T-helper 2 cell (primary cell): ENCODE measurements at places on chromosomes 16 and 17.

DNA sequence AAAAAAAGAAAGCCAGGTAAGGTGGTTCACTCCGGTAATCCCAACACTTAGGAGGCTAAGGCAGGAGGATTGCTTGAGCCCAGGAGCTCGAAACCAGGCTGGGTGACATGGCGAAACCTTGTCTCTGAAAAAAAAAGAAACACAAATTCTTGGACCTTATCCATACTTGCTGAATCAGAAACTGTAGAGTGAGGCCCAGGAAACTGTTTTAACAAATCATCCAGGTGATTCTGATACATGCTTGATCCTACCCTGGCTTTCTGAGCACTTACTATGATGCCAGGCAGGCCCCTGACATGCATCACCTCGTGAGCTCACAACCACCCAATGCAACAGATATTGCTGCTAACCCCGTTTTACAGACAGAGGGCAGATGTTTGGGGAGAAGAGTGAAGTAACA lies 4.0 kb upstream of the NAE1 start:
- DNase-seq, result no peak

GRCh38 chr17:38609280-38610031 lies 3.7 kb upstream of the SRCIN1 start:
- DNase-seq, result no peak

- no peak for DNase-seq
Observed at GRCh38 chr17:57832314-57833178, 17.3 kb downstream of the MRPS23 start.

DNA sequence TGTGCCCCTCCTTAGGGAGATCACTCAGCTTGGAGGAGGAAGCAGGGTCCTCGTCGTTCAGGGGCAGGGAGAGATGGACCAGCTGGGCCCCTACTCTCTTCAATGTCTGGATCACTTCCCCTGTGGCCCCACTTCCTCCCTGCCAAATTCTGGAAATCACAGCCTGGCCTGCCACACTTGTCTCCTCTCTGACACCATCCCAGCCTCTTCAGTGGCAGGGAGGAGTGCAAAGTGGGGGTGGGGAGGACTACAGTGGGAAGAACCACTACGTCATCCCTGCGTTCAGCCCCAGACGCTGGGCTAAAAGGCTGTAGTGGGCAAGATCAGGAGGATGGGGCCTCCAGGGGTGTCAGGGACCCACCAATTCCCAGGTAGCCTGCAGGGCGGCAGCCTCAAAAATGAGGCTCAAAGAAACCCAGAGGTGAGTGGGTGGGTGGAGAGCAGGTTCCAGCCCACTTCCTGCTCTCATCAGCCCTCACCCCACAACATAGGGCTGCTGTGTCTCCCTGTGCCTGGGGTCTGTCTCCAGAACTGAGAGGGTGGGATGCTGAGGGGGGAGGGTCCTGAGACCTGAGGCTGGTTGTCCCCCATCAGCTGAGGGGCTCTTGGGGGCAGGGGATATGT lies 25.0 kb upstream of the TAC4 start:
- DNase-seq, result no peak

GRCh38 chr16:80852261-80852872 lies 48.0 kb upstream of the CDYL2 start:
- DNase-seq, result no peak

DNA sequence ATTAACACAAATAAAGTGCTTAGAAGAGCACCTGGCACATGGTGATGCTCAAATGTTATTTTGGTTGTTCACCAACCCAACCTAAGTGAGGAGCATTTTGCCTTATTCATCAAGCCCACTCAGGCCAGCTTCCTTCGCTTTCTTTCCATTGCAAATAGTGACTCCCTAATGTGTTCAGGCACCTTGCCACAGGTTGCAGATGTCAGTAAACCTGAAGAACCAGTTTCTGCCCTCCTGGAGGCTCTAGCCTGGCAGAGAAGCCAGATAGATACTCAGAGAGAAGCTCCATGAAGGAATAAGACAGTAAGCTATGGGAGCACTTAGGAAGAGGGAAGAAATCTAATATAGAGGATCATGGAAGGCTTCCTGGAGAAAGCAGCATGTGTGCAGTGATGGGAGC lies 23.9 kb downstream of the GPR139 start:
- no peak for DNase-seq

DNA sequence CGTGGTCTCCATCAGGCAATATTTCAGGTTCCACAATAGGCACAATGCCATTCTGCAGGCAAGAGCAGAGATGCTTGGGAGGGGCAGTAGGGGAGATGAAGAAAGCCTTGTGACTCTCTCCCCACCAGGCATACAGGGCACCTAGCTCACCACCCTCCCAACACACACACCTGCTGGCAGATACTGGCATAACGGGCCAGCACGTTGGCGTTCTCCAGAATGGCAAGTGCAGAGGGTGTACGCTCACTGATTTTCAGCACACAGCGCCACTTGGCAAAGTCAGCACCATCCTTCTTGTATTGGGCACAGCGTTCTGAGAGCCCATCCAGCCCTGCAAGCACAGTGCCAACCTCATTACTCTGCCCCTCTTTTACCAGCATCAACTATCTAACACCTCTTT lies 2.2 kb downstream of the ALDOC start:
- no peak for DNase-seq

DNA sequence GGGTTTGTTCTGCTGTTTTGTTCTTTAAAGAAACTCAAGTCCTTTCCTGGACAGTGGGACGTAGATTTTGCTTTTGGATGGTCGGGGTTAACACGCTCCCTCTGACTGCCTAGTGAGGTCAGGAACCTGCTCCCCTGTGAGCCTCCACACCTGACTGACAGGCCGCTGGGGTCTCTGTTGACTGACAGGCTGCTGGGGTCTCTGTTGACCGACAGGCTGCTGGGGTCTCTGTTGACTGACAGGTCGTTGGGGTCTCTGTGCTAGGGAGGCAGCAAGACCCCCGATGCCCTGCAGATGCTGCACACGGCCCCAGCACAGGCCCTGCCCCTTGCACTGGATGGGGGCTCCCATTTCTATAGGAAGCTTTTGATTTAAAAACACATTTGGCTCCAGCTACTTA lies 33.5 kb downstream of the LMF1 start:
- DNase-seq, result no peak

- no peak for DNase-seq
Observed at GRCh38 chr17:51857052-51857597, 301.4 kb downstream of the CA10 start.

DNA sequence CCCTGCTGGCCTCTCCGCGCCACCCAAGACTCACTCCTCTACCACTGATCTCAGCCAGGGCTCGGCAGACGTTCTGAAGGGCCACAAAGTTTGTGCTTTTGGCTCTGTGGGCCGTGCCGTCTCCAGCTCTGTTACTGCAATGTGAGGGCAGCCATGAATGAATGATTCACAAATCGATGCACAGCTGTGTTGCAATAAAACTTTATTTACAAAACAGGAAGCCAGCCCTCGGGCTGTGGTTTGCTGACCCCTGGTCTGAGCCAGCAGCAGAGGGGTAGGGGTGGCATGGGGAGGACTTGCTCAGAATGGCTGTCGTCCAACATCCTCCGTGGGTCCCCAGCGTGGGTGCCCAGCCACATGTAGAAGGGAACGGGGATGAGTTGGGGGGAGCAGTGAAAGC lies 63.0 kb upstream of the PVALEF start:
- no peak for DNase-seq

DNA sequence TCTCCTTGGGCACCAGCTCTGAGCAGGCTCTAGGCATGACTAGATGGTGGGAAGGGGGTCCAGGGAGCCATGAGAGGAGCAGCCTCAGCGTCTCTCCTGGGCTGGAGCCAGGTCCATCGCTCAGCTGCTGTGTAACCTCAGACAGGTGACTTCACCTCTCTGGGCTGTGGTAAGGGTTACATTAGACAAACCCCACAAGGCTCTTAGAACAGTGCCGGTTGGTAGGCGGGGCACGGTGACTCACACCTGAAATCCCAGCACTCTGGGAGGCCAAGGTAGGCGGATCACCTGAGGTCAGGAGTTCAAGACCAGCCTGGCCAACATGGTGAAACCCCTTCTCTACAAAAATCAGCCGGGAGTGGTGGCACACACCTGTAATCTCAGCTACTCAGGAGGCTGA lies 18.1 kb upstream of the NPTX1 start:
- no peak for DNase-seq

- no peak for DNase-seq
Observed at GRCh38 chr17:18038149-18038850, 668 bp downstream of the ATPAF2 start.

- DNase-seq, result no peak
Observed at GRCh38 chr17:74094651-74095050, 108.8 kb upstream of the RPL38 start.

- no peak for DNase-seq
Observed at GRCh38 chr17:45197108-45197507, 24.6 kb upstream of the FMNL1 start.

DNA sequence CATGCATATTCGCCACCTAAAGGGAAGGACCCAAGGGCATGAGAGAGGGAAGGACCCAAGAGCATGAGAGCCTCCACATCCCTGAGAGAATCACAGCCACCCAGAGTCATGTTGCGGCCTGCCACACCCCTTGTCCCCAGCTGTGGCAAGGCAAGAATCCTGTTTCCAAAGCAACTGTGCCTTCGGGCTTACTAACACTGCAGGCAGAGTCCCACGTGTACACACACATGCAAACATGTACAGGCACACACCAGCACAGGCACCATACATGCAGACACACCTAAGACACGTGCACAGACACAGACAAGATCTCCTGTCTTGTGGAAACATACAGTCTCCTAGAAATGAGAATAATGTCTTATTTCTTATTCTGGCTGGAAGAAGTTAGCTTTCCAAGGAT lies 92.4 kb upstream of the CDYL2 start:
- DNase-seq, result no peak

- peak; percentile 32 for DNase-seq
Observed at GRCh38 chr16:78002915-78003538, 19.3 kb upstream of the CLEC3A start.

GRCh38 chr16:31505483-31505882 lies 2.7 kb downstream of the RUSF1 start:
- no peak for DNase-seq
